ENCODE measurements at places on chromosomes 6 and 20. TPM values are rescaled to one million over a fixed set of nuclear protein-coding genes. Genes with fewer than 3 reads are reported as not detected.
A peak's percentile ranks its signal among the peaks of the same experiment; 100 is the strongest.

TEAD3 gene
- total RNA-seq: 43.4 TPM

ZC2HC1B gene
- not detected for total RNA-seq

GPX5 gene
- not detected for total RNA-seq

DNA sequence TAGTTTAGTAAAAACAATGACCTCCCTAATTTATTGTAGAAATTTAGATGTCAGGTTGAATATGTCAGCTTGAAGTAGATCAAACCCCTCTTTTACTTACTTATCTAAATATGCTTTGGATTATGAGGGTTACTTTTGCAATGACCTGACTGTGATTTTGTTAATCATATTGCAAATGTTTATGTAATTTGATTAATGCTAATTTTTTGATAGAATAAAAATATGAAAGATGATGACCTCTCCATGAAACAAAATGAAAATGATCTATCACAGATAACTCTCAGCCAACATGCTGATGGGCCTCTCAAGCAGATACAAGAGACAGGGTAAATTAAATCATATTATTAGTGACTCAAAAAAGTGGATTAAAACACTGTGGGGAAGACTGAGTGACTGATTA lies 131.0 kb downstream of the CEP57L1 start:
- H3K36me3 ChIP-seq: no peaks in the 10 kb centered on the region
- no peak overlapping the region for H3K4me3 ChIP-seq
- no peak overlapping the region for H3K27ac ChIP-seq
- H3K27me3 ChIP-seq: no peaks in the 10 kb centered on the region
- DNase-seq: no peak
- peaks cover 10% of the 10 kb centered on the region for H3K4me1 ChIP-seq

MAS1 gene
- not detected for total RNA-seq

GRCh38 chr6:37525460-37526357 lies 26.0 kb upstream of the CCDC167 start:
- peaks cover 63% of the 10 kb centered on the region for H3K27me3 ChIP-seq
- H3K27ac ChIP-seq: no peak overlapping the region
- no peaks in the 10 kb centered on the region for H3K4me1 ChIP-seq

DNA sequence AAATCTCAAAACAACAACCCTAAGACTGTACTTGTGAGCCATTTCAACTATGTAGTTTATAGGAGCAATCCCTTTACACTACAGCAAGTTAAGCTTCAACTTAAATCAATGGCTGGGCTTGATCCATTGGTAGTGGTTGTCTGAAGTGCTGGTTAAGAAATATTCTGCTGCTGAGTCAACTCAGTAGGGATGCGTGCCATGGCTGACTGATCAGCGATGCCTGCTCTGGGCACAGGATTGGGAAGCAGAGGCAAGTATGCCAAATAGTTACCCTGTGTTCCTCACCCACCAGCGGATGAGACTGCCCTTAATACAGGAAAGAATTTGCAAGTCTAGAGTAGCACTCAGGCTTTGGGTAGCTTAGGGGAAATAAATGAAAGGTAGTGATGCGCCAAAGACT lies 41.5 kb downstream of the GCM1 start:
- H3K36me3 ChIP-seq: peaks cover 2% of the 10 kb centered on the region
- DNase-seq: no peak
- H3K4me1 ChIP-seq: peaks cover 13% of the 10 kb centered on the region
- H3K4me3 ChIP-seq: no peak overlapping the region

RPP40 gene
- total RNA-seq: 10.6 TPM

GRCh38 chr20:56629464-56630085 lies 469 bp downstream of the TFAP2C start:
- DNase-seq: no peak
- H3K27me3 ChIP-seq: peaks cover 82% of the 10 kb centered on the region
- H3K27ac ChIP-seq: peak overlapping the region; percentile 71
- H3K4me1 ChIP-seq: peaks cover 5% of the 10 kb centered on the region

STX11 gene
- total RNA-seq: not detected

DNA sequence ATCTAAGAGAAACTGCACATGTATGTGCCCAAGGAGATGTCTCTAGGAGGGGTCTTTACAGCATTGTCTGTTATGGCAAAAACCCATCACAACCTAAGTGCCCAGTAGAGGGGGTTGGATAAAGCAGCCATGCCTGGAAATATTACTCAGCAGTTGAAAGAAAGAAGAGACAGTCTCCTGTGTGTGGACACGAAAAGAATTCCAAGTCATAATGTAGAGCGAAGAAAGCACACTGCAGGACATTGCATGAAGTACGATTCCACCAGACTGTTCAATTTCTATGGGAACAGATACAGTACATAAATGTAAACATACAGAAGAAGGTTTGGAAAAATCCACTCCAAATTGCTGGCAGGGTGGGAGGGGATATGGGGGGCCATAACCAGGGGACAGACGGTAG lies 7.3 kb upstream of the TGM2 start:
- H3K4me3 ChIP-seq: no peak overlapping the region
- no peak for DNase-seq
- peak overlapping the region; percentile 19 for H3K27ac ChIP-seq
- H3K4me1 ChIP-seq: peaks cover 7% of the 10 kb centered on the region
- no peaks in the 10 kb centered on the region for H3K36me3 ChIP-seq

GRCh38 chr20:53623134-53623453 lies 29.5 kb upstream of the ZNF217 start:
- H3K27me3 ChIP-seq: no peaks in the 10 kb centered on the region
- peak overlapping the region; percentile 76 for H3K4me3 ChIP-seq
- H3K36me3 ChIP-seq: no peaks in the 10 kb centered on the region
- no peak for DNase-seq

MAN1A1 gene
- total RNA-seq: 29.3 TPM

BMP5 gene
- total RNA-seq: 1.7 TPM

GRCh38 chr6:157898169-157898568 lies 75.1 kb downstream of the SNX9 start:
- H3K27me3 ChIP-seq: no peaks in the 10 kb centered on the region
- H3K27ac ChIP-seq: peak overlapping the region; percentile 76

DNA sequence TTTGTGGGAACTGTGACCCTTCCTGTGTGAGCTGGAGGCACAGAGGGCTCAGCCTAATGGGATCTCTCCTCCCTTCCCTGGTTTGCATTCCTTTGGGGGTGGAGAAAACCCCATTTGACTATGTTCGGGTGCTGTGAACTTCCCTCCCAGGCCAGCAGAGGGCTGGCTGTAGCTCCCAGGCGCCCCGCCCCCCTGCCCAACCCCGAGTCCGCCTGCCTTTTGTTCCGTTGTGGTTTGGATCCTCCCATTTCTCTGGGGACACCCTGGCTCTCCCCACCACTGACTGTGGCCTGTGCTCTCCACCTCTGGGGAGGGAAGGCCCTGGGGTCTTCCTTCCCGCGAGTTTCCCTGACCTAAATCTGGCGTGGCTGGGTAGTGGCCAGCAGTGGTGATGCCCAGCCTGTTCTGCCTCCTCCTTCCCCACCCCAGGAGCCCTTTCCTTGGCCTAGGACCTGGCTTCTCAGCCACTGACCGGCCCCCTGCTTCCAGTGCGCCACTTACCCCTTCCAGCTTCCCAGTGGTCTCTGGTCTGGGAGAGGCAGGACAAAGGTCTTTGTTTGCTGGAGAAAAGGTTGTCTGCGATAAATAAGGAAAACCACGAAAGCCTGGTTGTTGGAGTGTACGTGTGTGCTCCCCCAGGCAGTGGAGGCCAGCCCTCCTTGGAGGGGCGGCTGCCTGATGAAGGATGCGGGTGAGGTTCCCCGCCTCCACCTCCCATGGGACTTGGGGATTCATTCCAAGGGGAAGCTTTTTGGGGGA lies 4.9 kb downstream of the VEGFA start:
- peak; percentile 51 for DNase-seq
- peak overlapping the region; percentile 97 for H3K4me3 ChIP-seq
- H3K4me1 ChIP-seq: peaks cover 32% of the 10 kb centered on the region

DNA sequence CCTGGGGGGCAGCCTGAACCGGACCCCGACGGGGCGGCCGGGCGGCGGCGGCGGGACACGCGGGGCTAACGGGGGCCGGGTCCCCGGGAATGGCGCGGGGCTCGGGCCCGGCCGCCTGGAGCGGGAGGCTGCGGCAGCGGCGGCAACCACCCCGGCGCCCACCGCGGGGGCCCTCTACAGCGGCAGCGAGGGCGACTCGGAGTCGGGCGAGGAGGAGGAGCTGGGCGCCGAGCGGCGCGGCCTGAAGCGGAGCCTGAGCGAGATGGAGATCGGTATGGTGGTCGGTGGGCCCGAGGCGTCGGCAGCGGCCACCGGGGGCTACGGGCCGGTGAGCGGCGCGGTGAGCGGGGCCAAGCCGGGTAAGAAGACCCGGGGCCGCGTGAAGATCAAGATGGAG lies 636 bp downstream of the SRF start:
- peaks cover 31% of the 10 kb centered on the region for H3K4me1 ChIP-seq
- peak overlapping the region; percentile 91 for H3K27ac ChIP-seq
- peaks cover 2% of the 10 kb centered on the region for H3K36me3 ChIP-seq
- H3K27me3 ChIP-seq: no peaks in the 10 kb centered on the region
- DNase-seq: peak; percentile 35

DNA sequence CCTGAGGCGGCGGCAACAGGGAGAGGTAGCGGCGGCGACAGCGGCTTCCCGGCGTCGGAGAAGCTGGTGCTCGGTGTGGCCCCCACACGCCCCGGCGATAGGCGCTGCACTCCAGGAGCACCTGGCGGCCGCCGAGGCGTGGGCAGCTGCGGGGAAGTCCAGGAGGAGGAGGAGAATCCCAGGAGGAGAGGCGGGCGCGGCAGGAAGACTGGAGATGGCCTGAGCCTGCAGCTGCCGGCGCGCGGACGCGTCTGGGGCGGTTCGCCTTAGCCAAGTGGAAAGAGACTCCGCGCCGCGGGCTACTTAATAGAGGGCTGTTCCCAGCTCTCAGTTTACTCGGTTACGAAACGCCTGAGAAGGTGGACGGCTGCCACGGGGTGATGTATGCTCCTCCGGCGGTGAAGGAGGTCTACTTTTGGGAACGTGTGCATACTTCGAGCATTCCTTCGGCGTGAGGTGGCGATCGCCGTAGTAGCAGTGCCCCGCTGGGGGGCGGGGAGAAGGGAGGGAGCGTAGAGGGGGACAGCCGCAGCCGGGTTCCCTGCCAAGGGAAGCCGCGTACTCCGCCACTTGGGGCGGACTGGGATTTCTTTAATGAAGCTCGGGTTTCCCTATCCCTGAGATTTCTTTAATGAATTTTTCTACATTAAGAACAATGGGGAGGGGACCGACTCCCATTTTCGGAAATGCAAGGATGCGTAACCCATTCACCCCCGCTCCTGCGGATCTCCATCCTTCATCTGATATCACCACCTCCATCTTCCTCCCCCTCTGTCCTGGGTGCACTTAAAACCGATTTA lies at the start of gene COL12A1:
TSS of gene COL12A1 (minus strand) at position 278 of the 800 bp plus-strand sequence. CDS start 3,261 bp downstream, outside the sequence.
- peaks cover 82% of the 10 kb centered on the region for H3K27me3 ChIP-seq
- H3K27ac ChIP-seq: peak within 1 kb of the TSS; percentile 23
- peak within 1 kb of the TSS; percentile 67 for H3K4me3 ChIP-seq
- H3K36me3 ChIP-seq: no peaks in the 10 kb centered on the region
- peak; percentile 35 for DNase-seq

VNN1 gene
- total RNA-seq: not detected

DNA sequence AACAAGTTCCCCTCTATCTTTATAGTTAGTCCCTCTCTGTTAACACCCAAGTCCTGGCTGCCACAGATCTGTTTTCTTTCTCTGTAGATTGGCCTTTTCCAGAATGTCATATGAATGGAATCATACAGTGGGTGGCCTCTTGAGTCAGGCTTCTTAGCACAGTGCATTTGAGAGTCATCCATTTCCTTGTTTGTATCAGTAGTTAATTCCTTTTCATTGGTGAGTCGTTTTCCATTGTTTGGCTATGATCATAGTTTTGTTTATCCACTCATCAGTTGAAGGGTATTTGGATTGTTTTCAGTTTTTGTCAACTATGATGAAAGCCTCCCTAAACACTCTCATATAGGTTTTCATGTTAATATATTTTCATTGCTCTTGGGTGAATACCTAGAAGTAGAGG lies 248.3 kb downstream of the ARID1B start:
- H3K4me3 ChIP-seq: no peak overlapping the region
- DNase-seq: no peak
- H3K27ac ChIP-seq: no peak overlapping the region
- no peaks in the 10 kb centered on the region for H3K27me3 ChIP-seq
- H3K4me1 ChIP-seq: peaks cover 6% of the 10 kb centered on the region

DNA sequence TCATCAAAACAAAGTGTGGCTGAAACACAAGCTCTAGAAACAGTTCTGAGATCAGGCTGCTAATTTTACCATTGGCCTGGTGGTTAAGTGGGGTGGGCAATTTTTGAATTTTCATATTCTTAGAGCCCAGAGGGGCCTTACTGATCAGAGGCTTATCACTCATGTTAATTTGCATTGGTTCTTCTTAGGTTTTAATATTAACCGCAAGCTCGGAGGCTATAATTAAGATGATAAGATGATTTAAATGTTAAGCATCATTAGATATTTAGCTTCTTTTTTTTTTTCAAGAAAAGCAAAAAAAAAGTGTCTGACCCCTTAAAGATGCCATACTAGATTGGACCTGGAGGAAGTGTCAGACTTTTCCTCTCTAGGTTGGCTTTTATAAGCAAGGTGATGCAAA lies 8.4 kb upstream of the POPDC3 start:
- no peak overlapping the region for H3K4me3 ChIP-seq
- no peaks in the 10 kb centered on the region for H3K27me3 ChIP-seq
- DNase-seq: no peak
- H3K4me1 ChIP-seq: no peaks in the 10 kb centered on the region
- H3K27ac ChIP-seq: no peak overlapping the region

GRCh38 chr20:58870293-58871014 lies 17.9 kb downstream of the GNAS start:
- peaks cover 20% of the 10 kb centered on the region for H3K27me3 ChIP-seq
- DNase-seq: peak; percentile 71
- H3K4me3 ChIP-seq: no peak overlapping the region
- peaks cover 3% of the 10 kb centered on the region for H3K4me1 ChIP-seq
- no peak overlapping the region for H3K27ac ChIP-seq

DNA sequence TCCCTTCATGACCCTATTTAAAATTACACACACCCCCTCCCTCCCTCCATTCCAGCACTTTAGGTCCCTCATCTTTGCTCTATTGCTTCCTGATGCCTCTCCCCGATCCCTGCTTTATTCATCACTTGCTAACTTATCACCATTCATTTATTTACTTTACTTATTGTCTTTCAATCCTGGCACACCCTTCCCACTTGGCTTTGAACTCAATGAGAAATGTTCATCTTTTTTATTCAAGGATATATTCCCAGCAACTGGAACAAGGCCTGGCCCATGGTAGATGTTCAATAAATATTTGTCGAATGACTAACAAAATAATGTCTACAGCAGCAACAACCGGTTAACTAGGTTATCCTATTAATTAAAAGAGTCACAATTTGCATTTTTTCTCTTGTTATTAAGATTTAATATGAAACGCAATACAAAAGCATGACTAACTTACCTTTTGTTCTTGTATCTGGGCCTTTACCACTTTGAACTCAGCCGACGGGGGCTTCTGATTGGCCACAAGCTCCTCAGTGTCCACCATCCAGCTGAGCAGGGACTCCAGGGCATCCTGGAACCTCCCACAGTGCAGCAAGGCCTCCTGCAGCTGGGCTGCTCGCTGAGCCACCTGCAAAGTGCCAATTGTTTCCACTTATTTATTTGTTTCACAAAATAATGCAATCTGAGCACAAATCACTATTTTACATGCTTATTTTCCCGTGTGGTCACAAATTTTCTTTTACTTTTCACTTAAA lies 107.8 kb downstream of the DST start:
- DNase-seq: no peak
- H3K27ac ChIP-seq: no peak overlapping the region
- no peaks in the 10 kb centered on the region for H3K27me3 ChIP-seq
- H3K4me1 ChIP-seq: peaks cover 22% of the 10 kb centered on the region
